T-cell (primary cell): ENCODE measurements at places on chromosomes 12 and 14. TPM values are rescaled to one million over a fixed set of nuclear protein-coding genes. Genes with fewer than 3 reads are reported as not detected.

Gene LALBA
- total RNA-seq, result not detected

DNA sequence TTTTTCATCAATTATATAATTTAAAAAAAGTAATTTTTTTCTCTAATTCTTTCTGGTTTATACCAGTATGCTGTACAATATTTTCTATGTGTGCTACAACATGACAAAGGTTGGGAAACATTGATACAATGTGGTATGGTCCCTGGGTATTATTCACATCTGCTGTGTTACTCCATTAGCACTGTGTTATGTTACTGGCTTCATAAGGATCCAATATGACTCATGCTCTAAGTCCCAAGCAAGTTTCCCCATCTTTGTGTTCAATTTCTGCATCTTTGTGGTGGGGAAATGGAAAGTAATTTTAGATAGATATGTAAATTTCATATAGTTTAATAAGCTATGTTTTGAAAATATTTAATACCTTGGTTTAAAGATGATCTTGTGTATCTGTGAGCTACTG is 35.8 kb downstream of the FBXO33 start:
- H3K4me1 ChIP-seq, result no peaks in the 10 kb centered on the region
- no peaks in the 10 kb centered on the region for H3K27me3 ChIP-seq
- no peak overlapping the region for H3K4me3 ChIP-seq
- H3K36me3 ChIP-seq, result peaks cover 46% of the 10 kb centered on the region

DNA sequence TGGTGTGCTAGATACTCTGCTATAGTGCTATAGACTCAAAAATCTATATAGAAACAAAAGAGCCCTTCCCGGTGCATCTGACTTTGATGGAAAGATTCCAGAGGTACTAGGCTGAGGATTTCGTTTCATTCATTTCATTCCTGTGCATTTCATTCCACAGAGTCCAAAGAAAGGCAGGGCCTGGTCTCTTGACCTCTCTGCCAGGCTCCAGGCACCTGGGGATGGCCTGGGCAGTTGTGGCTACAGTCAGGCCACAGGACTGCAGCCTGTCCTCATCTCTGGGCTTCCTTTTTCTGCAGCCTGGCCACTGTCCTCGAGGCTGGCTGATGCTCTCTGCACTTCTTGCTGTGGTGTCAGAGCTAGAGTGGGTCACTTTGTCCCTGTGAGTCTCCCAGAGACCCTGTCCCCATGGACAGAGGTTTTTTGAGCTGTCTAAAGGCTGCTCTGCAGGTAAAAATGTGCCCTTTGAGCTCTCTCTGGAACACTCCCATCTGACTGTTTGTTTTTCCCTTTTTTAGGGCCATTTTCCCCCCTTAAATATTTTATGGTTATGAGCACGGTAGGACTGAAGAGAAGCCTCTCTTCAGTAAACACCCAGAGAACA is 3.2 kb upstream of the VDR start:
- DNase-seq, result no peak
- H3K27me3 ChIP-seq, result no peaks in the 10 kb centered on the region
- no peaks in the 10 kb centered on the region for H3K36me3 ChIP-seq

GRCh38 chr12:108561852-108562347 is 496 bp upstream of the ISCU start:
- H3K4me1 ChIP-seq, result peaks cover 62% of the 10 kb centered on the region
- DNase-seq, result no peak
- H3K27me3 ChIP-seq, result no peaks in the 10 kb centered on the region
- peak overlapping the region; percentile 82 for H3K4me3 ChIP-seq
- no peaks in the 10 kb centered on the region for H3K36me3 ChIP-seq
- peak overlapping the region; percentile 93 for H3K27ac ChIP-seq

DNA sequence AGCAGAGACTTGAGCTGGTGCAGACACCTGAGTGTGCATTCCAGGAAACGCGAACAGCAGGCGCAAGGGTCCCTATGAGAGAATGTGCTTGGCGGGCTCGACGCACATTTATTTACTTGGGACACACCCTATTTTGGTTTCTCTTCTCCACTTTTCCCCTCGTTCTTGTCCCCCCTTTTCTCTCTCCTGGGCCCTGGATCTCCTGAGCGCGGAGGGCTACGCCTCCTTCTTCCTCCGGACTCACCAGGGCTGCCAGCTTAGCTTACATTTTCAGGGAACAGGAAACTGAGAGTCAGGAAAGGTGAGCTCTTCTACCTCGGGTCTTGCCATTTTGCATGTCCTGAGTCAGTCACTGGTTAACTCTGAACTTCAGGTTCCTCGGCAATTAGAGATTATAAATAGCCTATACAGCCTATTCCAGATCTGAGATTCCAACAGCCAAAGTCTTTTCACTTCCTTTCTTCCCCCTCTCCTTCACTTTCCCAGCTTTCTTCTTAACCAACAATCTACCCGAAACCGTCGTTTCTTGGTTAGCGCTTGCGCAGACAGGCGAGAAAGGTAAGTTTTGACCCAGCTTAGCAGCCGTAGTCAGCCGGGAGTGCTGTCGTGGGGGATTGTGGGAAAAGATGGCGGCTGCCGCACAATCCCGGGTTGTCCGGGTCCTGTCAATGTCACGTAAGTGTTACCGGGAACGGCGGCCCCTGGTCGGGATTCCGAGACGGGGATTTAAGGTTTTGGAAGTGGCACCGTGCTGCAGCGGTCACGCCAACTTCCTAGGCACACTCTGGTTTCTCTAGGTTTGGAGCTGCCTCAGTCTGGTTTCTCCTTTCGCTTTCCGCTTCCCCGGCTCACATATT is at the start of the genes AKAP3 and NDUFA9:
Gene AKAP3 (minus strand): TSS at position 551 of the 857 bp plus-strand sequence. CDS start 10,855 bp downstream, outside the sequence.
Gene NDUFA9 (plus strand): TSS at position 614 of the 857 bp plus-strand sequence. CDS start 13 bp downstream, at position 627.
- H3K27ac ChIP-seq, result peak within 1 kb of the TSS; percentile 57
- peak within 1 kb of the TSS; percentile 93 for H3K4me3 ChIP-seq
- H3K27me3 ChIP-seq, result no peaks in the 10 kb centered on the region
- peaks cover 15% of the 10 kb centered on the region for H3K4me1 ChIP-seq
- H3K36me3 ChIP-seq, result no peaks in the 10 kb centered on the region

- no peaks in the 10 kb centered on the region for H3K36me3 ChIP-seq
- H3K27ac ChIP-seq, result no peak overlapping the region
- H3K27me3 ChIP-seq, result no peaks in the 10 kb centered on the region
- H3K4me3 ChIP-seq, result no peak overlapping the region
- no peak for DNase-seq
Measured at GRCh38 chr12:25730489-25731349, 177.6 kb upstream of the LMNTD1 start.

DNA sequence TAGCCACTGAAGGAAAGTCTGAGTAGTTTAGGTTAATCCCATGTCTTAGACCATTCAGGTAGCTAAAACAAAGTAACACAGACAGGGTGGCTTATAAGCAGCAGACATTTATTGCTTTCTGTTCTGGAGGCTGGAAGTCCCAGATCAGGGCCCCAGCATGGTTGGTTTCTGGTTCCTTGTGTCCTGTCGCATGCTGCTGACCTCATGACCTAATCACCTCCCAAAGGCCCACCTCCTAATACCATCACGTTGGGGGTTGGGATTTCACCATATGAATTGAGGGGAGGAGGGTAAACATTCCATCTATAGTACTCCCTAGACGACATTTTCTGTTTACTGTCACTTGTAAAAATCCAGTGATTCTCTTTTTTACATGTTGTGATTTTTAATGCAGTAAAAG is 148.6 kb downstream of the FBXL14 start:
- no peaks in the 10 kb centered on the region for H3K4me1 ChIP-seq
- H3K27me3 ChIP-seq, result no peaks in the 10 kb centered on the region
- DNase-seq, result no peak
- peaks cover 6% of the 10 kb centered on the region for H3K36me3 ChIP-seq
- H3K4me3 ChIP-seq, result no peak overlapping the region

Gene ZNF268
- total RNA-seq, result 19.0 TPM

- H3K27me3 ChIP-seq, result peaks cover 3% of the 10 kb centered on the region
- peak; percentile 85 for DNase-seq
- H3K36me3 ChIP-seq, result no peaks in the 10 kb centered on the region
- H3K27ac ChIP-seq, result peak overlapping the region; percentile 90
- peaks cover 14% of the 10 kb centered on the region for H3K4me1 ChIP-seq
Measured at GRCh38 chr12:4271717-4272423, 1.7 kb upstream of the CCND2 start.

GRCh38 chr14:74754899-74755298 is 8.2 kb upstream of the YLPM1 start:
- no peak overlapping the region for H3K4me3 ChIP-seq
- no peaks in the 10 kb centered on the region for H3K27me3 ChIP-seq
- no peaks in the 10 kb centered on the region for H3K4me1 ChIP-seq
- no peak for DNase-seq
- no peak overlapping the region for H3K27ac ChIP-seq

- peaks cover 3% of the 10 kb centered on the region for H3K4me1 ChIP-seq
- H3K4me3 ChIP-seq, result no peak overlapping the region
- no peaks in the 10 kb centered on the region for H3K36me3 ChIP-seq
- no peak for DNase-seq
- no peak overlapping the region for H3K27ac ChIP-seq
Measured at GRCh38 chr12:112741106-112741505, 50.4 kb upstream of the RPH3A start.

GRCh38 chr12:19054035-19054434 is 75.5 kb upstream of the PLEKHA5 start:
- H3K36me3 ChIP-seq, result no peaks in the 10 kb centered on the region
- no peak for DNase-seq
- no peak overlapping the region for H3K4me3 ChIP-seq
- H3K27ac ChIP-seq, result no peak overlapping the region
- no peaks in the 10 kb centered on the region for H3K4me1 ChIP-seq

- H3K36me3 ChIP-seq, result no peaks in the 10 kb centered on the region
- no peak for DNase-seq
- no peak overlapping the region for H3K4me3 ChIP-seq
Measured at GRCh38 chr12:44859998-44860689, 16.0 kb downstream of the NELL2 start.

DNA sequence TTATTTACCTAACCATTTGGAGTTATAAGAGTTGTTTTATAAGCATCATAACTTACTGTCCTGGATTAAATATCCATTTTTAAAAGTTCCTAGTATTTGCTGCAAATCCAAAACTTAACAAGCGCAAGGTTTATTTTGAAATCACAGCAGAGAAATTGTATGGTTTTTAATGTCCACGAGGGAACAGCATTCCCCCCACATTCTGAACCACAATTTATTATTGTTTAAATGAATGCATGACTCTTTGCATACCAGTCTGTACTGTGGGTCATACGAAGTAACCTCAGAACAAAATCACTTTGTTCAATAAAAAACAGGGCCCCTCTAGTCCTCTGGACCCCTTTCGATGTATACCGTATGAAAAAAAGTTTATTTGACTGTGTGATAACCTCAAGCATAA is 75.9 kb downstream of the DACT1 start:
- no peaks in the 10 kb centered on the region for H3K36me3 ChIP-seq
- H3K27me3 ChIP-seq, result no peaks in the 10 kb centered on the region
- no peak overlapping the region for H3K27ac ChIP-seq
- H3K4me1 ChIP-seq, result no peaks in the 10 kb centered on the region
- H3K4me3 ChIP-seq, result no peak overlapping the region

Gene TDRD9
- 0.51 TPM for total RNA-seq

DNA sequence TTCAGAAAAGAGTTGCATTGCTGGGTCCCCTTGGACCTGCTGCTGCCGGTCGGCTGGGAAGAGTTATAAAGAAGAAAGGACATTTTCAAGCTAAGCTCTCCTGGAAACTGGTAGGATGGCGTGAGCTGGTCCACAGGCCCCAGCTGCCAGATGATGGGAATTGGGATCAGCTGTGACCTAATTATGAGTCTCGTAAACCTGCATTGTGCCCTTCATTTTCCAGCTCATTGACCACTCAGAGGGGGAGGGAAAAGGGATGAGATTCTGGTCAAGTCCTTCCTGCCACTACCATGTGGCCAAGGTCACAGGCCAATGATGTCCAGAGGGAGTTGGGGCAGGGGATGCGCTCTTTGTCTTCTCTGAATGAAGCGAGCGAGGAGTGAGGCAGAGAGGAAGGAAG is 320.9 kb downstream of the NRXN3 start:
- H3K4me3 ChIP-seq, result no peak overlapping the region
- H3K27ac ChIP-seq, result no peak overlapping the region
- no peaks in the 10 kb centered on the region for H3K27me3 ChIP-seq
- H3K4me1 ChIP-seq, result no peaks in the 10 kb centered on the region
- no peaks in the 10 kb centered on the region for H3K36me3 ChIP-seq

DNA sequence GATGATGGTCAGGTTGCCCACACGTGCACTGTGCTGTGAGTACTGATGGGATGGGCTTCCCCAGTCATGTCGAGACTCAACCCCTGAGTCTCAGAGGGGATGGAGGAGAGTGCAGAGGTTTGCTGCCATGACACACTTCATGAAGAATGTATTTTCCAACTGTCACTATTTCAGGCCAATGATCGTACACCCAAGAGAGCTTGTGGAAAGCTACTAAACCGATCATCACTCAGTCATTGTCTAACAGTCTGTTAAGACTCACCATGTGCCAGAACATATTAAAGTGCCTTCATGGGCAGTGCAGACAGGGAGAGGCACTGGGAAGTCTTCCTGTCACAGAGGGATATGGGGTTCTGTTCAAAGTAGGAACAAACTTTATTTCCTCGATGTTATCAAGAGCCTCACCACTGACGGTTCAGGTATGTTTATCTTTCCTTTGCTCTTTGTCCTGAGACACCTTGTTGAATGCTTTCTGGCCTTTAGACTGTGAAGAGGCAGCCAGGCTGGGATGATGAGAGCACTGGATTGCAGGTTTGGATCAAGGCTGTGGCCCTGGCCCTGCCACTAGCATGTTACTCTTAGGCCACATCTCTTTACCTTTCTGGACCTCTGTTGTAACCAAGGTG is 41.6 kb upstream of the NTF3 start:
- no peak overlapping the region for H3K4me3 ChIP-seq
- H3K27ac ChIP-seq, result no peak overlapping the region
- H3K4me1 ChIP-seq, result no peaks in the 10 kb centered on the region
- H3K36me3 ChIP-seq, result no peaks in the 10 kb centered on the region

Gene MFAP5
- total RNA-seq, result not detected

Gene CCDC177
- total RNA-seq, result not detected

DNA sequence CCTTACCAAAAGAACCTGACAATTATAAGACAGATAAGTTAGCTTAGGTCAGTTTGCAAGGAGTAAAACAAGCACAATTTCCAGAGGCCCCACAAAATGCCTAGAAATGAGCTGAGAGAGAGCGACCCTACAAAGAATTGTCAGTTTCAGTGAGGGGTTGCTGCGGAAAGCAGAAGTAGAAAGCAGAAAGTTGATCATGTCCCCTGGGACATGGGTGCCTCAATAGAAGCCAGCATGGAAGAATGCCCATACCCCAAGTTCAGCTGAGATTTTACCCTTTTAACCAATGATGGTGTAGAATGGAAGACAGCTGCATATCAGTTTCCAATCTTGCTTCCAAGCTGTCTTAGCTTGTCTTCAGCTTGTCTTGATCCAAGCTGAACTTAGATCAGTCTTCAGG is 21.8 kb upstream of the CRY1 start:
- no peaks in the 10 kb centered on the region for H3K4me1 ChIP-seq
- H3K36me3 ChIP-seq, result no peaks in the 10 kb centered on the region
- no peak overlapping the region for H3K4me3 ChIP-seq
- no peak for DNase-seq
- no peak overlapping the region for H3K27ac ChIP-seq
- H3K27me3 ChIP-seq, result no peaks in the 10 kb centered on the region

DNA sequence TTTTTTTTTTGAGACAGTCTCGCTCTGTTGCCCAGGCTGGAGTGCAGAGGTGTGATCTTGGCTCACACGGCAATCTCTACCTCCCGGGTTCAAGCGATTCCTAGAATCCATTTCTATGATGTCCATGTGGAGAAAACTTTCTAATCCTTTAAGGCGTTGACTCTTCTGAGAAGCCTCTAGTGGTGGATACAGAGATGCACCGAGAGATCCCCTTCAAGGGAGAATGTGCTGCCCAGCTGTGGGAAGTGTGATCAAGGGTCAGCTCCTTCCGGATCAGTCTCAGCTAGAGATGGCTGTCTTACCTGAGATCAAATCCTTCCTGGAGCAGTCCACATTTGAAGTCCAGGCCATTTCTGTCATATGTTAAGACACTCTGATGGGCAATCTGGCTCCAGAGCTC is 92.7 kb upstream of the HECTD1 start:
- no peaks in the 10 kb centered on the region for H3K27me3 ChIP-seq
- DNase-seq, result no peak
- no peak overlapping the region for H3K27ac ChIP-seq
- H3K4me3 ChIP-seq, result no peak overlapping the region
